ENCODE measurements at places on chromosomes 4 and X. TPM values are rescaled to one million over a fixed set of nuclear protein-coding genes. Genes with fewer than 3 reads are reported as not detected.

Gene GAGE12J
- total RNA-seq = not detected

Gene RAB9B
- 14.6 TPM for total RNA-seq

Gene RTL5
- 3.9 TPM for total RNA-seq

Gene CITED1
- total RNA-seq = 1.7 TPM

Gene ARMCX5
- 7.3 TPM for total RNA-seq

Gene TRO
- 4.9 TPM for total RNA-seq

Gene ARSH
- not detected for total RNA-seq

Gene ARX
- total RNA-seq = not detected

- no peak for DNase-seq
Measured at GRCh38 chrX:1407035-1407434, 15.1 kb upstream of the SLC25A6 start.

DNA sequence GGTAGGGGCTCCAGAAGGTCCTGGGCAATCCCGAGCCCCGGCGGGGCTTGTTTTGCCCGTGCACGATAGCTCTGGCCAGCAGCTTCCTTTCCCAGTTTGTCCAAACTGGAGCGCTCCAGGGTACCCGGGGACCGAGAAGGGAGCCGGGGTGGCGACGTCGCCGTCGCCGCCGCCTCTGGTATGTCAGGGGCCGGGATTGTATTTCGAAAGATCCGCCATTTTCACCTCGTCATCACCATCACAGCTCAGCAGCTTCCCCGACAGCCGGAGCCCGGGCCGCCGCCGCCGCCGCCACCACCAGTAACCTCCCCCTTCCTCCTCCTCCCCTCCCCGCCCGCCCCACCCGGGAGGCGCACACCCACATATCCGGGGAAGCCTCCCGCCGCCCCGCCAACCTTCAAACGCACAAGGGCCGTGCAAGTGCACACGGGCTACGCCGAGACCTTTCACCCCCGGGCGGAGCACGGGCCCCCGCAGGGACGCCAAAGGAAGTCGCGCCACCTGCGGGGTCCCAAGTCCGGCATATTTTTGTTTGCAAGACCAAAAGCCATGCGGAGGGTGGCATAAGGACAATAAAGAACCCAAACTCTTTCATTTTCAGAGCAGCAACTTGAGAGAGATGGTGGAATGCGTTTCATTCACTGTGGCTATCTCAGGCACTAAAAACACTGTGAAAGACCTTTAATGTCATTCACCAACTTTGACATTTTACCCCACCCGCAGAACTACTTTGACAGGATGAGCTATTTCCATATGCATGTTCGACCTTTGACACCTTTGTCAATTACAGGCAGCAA is at the start of gene LIN54:
Gene LIN54, minus strand, starts transcription at position 302 of the 797 bp plus-strand sequence. CDS start 25,979 bp downstream, outside the sequence.
- peak; percentile 87 for DNase-seq

DNA sequence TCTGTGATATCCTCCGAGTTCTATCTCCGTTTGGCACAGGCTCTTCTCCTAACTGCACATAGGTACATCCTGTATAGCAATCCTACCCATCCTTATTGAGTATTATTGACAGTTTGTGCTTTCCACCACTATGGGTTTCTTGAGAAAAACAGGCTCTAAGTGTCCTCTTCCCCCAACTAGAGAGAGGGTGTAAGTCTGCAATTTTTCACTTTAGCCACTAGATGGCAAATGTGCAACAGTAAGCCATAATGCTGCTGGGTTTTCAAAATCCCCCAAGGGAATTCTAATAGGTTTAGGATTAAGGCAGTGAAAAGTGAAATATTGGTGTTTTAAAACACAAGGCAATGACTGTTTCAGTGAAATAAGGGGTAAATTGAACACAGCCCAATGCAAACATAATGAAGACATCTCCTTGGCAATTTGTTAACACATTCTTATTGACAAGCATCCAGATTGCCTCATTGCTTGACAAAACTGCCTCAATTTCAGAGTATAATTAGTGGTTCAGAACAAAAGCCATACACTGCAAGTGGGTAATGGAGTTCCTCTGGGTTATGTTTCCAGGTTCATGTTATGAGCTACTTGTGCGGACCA is 239.0 kb upstream of the HTR2C start:
- DNase-seq = no peak

DNA sequence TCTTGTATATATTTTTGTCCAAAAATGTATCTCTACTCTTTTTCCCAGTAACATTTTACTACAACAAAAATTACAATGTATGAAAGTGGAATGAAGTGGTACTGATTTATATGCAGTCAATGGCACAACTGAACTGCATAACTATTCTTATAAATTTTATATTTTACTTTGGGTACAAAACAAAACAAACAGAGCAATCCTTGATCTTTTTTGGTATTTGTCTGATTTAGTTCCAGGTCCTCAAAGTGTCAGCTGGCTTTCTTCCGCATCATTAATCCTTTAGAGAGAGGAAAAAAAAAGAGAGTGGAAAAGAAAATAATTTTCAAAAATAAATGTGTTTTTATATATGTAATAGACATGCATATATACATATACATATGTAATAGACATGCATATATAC is 252.4 kb upstream of the SLIT2 start:
- DNase-seq = no peak

DNA sequence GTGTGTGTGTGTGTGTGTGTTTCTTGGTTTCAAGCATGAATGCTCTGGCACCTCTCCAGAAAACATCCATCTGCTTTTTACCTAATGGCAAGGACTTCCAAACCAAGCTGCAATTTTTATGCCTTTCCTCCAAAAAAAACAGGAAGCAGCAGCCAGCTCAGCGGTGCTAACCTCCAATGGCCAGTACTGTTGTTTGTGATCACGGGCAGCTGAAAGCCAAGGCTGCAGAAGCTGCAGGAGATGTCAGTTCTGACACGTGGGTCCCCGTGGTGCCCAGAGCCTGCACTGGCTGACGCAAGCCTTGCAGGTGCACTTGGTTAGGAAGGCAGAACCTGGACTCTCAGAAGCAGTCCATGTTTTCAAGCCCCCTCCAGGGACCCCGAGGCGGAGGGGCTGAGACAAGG is 313.6 kb upstream of the DDX53 start:
- peak; percentile 20 for DNase-seq

DNA sequence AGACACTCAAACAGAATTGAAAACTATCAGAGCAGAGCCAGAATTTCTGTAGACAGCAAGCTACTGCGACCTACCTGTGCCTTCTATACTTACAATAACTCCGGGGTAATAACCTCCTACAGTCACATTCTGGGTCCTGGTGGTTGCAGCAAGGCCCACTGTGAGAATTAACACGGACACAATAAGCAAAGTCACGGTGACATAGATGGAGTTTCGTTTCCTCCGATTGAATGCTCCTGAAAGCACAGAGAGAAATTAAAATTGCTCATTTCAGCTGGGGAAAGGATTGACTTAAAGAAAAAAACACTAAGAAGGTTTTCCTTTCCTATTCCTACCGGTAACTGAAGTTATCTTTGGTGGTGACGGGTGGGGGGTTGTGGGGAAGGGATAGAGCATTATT is 7.0 kb downstream of the TMEM255A start:
- no peak for DNase-seq

GRCh38 chr4:45438047-45438446 is 685.8 kb downstream of the GABRG1 start:
- DNase-seq = no peak

DNA sequence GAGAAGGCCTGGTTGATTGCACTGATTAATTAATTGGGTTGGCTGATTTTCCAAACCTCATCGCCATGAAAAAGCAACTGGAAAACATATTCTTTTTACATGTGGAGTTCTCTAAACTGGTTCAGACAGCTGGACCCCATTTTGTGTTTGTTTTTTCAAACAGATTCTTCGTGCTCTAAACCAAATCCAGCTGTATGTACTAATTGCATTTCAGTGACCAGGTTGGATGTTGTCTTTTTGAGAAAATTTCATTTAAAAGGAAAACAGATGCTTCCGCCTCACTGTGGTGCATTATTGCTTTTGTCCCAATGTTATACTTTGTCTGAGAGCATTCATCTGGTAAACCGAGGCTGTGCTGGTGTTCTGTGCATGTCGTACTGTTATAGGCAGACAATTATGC is 67.8 kb upstream of the LNX1 start:
- no peak for DNase-seq

GRCh38 chr4:73692701-73693100 is 47.7 kb upstream of the CXCL8 start:
- DNase-seq = no peak

DNA sequence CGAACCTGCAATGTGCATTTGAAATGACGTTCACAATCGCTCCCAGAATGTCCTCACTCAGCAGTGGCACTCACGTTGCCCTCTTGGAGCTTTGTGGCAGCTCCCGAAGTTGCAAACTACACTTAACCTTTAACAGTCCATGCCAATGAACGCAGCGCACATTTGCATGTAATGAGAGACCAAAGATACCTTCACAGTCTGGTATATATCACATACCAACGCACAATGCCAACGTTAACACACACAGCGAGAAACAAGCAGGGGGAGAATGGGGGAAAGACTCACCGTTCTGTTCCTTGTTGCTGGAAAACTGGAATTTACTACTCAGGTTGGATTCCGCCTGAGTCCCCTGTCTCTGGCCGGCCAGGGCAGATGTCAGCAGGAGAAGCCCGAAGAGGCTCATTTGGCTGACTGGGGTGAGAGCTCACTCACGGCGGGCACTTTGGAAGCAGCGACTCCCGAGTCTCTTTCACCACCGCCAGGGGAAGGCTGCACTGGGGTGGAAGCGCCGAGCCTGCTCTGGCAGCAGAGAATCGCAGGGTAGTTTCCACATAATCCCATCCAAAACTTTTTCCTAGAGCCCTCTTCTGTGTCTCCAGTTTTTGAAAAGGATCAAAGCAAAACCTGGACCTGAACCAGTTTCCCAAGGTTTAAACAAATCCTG is 966 bp downstream of the PDGFC start:
- DNase-seq = peak; percentile 77

GRCh38 chr4:109278594-109279031 is 23.8 kb downstream of the COL25A1 start:
- no peak for DNase-seq

- no peak for DNase-seq
Measured at GRCh38 chrX:1215123-1215823, 2.8 kb upstream of the CRLF2 start.

GRCh38 chr4:41365681-41366080 is 109.0 kb downstream of the UCHL1 start:
- no peak for DNase-seq

DNA sequence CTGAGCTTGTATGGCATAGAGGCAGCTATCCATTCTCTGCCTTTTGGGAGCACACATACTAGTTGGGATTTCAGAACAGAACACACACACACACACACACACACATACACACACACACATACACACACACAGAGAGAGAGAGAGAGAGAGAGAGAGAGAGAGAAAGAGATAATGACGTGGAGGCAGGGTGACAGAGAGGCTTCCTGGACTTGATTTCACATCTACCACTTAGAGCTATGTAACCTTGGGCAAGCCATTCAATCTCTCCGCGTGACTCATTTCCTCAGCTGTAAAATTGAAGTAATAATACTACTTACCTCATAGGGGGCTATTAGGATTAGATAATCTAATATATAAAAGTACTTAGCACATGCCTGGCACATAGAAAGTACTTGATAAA is 12.3 kb upstream of the GRIA3 start:
- DNase-seq = no peak

DNA sequence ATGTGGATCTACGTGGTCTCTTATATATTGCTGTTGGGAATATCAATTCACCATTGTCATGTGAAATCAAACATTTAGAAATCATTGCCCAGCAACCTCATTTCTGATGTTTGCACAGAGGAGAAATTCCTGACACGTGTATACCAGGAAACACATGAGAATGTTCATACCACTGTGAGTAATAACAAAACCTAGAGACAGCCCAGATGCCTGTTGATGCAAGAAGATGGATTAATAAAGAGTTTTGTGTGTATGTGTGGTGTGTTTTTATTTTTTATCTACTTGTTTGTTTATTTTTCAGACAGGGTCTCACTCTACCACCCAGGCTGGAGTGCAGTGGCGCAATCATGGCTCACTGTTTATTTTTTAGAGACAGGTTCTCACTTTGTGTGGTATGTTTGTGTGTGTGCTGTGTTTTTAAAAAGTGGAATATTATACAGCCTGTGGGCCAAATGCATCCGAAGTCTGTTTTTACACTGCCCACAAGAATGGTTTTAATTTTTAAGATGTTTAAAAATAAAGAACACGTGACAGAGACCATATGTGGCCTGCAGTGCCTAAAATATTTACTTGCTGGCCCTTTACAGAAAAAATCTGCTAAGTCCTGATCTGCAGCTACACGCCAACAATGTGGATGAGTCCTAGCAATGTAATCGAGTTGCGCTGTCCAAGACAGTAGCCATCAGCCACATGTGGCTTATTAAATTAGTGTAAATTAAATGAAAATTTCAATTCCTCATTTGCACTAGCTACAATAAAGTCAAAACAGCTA is 39.2 kb downstream of the TXLNG start:
- no peak for DNase-seq

- DNase-seq = no peak
Measured at GRCh38 chr4:181418496-181418895, 824.7 kb upstream of the TENM3 start.

GRCh38 chr4:132809298-132810032 is 339.6 kb upstream of the PCDH10 start:
- no peak for DNase-seq
